ENCODE measurements at places on chromosomes 6 and 20.

DNA sequence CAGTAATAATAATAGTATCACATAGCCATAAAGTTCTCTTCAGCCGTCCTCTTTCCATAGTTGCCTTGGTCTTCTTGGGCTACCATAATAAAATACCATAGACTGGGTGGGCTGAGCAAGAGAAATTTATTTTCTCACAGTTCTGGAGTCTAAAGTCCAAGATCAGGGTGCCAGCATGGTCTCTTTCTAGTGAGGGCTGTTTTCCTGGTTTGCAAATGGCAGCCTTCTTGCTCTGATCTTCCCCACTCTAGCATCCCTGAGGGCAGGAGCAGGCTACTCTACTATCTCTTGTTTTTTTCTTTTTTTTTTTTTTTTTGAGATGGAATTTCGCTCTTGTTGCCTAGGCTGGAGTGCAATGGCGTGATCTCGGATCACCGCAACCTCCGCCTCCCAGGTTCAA is 8.2 kb upstream of the BEND3 start:
- no peak for DNase-seq

- no peak for DNase-seq
Observed at GRCh38 chr6:18206591-18206990, 51.4 kb downstream of the KDM1B start.

DNA sequence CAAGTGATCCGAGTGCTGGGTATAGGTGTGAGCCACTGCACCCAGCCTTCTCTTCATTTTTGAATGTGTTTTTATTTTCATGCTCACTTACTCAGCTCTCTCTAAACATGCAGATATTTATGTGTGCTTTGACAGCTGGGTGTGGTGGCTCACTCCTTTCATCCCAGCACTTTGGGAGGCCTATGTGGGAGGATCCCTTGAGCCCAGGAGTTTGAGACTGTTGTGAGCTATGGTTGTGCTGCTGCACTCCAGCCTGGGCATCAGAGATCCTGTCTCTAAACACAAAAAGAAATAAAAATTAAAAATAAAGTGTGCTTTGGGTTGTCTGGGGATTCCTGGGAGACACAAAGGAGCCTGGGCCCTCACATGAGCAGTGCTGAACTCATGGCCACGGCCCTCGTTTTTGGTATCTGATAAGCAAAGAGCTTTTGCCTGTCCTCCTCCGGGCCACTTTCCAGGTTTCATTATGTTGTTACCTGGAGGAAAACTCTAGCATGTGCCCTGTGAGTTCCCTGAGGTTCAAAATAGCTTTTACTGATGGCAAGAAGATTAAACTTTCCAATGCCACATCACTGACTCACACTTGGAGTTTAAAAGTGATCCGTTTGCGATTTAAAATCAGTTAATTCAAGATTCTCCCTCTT is 78.5 kb downstream of the CD164 start:
- DNase-seq = no peak

GRCh38 chr20:20480126-20480525 is 112.2 kb downstream of the INSM1 start:
- no peak for DNase-seq

GRCh38 chr6:169529931-169530751 is 171.7 kb downstream of the WDR27 start:
- DNase-seq = no peak

- DNase-seq = no peak
Observed at GRCh38 chr6:83815631-83816272, 37.4 kb upstream of the RIPPLY2 start.

DNA sequence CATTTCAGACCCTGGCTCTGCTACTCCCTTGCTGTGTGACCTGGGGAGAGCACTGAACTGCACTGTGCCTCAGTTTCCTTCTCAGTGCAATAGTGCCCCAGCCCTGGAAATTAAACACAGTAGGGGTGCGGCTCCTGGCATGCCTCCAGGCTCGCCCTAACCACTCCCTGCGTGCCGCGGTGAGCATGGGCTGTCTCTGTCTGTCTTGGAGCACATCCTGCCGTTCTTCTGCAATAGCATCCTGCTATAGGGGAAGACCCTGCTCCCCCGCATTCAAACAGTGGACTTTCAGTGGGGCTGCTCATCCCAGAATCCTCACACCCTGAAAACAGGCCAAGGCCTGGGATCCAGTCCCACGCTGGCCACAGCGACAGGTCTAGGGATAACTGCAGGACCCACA is 129.5 kb downstream of the FOXC1 start:
- DNase-seq = no peak

GRCh38 chr6:104532462-104532861 is 327.3 kb downstream of the HACE1 start:
- no peak for DNase-seq

- DNase-seq = no peak
Observed at GRCh38 chr6:15512126-15512525, 150.7 kb downstream of the DTNBP1 start.

DNA sequence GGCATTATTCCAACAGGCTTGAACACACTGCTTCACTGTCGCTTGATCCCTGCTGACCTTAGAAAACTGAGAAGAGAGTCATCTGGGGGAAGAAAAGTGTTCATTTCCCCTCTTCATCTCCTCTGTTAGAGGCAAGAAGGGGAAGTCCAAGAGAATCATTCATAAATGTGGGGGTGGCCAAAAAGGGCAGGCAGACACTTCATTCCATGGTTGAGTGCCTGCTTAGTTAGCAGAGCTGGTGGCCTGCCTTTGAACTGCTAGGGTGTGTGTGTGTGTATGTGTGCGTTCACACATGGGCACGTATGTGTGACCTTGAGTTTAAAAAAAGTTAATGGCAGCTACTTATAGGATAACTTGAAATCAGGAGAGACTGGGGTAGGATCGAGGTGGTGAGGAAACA is 39.4 kb upstream of the RFPL4B start:
- no peak for DNase-seq

DNA sequence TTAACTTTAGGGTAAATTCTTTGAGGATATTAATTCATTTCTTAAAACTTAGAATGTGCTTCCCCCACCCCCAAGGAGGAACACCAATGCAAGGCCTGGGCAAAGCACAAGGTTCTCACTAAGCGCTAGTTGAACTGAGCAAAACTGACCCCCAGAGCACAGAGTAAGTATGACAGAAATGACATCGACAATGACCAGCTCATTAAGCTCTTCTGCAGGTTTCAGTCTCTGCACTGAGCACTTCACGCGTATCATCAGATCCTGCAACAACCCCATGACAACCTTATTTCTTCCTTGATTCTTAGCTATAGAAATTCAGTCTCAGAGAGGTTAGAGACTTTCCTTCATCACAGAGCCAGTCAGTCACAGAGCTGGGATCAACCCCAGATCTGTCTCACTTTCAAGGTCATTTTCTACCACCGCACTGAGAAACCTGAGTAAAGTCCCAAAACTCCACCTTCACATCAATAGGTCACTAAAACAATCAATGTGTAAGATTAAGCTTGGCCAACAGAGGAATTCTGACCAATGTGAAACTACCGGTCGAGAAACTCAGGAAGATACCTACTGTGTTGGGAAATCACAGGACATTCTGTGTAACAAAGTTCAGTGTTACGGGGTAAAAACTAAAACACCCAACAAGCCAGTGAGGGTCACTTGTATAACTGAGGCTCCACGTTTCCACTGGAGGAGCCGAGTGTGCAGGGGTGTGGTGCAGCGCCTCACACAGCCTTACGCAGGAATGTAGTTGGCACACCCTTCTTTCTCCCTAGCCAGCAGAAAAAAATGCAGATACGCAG is 129.0 kb upstream of the FOXQ1 start:
- no peak for DNase-seq

GRCh38 chr6:157675831-157676230 is 147.2 kb upstream of the SNX9 start:
- peak; percentile 21 for DNase-seq

DNA sequence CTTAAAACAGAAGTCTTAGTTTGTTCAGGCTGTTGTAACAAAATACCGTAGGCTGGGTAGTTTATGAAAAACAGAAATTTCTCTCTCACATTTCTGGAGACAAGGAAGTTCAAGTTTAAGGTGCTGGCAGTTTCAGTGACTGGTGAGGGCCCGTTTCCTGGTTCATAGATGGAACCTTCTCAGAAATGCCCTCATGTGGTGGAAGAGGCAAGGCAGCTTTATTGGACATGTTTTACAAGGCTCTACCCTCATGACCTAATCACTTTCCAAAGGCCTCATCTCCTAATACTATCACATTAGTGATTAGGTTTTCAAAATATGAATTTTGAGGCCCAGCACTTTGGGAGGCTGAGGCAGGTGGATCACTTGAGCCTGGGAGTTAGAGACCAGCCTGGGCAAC is 2.4 kb downstream of the HEBP2 start:
- DNase-seq = peak; percentile 48
